RWPE2 (cell line): ENCODE measurements at places on chromosomes 4 and X.

DNA sequence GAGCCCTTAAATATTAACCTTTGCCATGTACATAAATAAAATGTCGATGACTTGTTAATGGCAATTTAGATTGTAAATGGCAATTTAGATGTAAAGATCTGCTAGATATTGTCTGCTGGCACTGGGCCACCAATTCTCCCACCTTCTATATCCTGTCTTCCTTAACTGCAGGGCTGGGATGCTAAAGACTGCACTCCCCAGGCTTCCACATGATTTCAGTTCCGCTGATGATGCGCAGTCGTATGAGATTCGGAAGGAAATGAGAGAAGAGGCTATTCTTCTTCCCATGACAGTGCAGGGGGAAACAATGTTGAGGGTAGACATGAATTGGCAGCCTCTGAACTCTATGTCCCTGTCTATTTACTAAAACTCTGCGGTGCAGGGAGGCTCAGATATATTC is 55.7 kb downstream of the PITX2 start:
- no peak for DNase-seq

DNA sequence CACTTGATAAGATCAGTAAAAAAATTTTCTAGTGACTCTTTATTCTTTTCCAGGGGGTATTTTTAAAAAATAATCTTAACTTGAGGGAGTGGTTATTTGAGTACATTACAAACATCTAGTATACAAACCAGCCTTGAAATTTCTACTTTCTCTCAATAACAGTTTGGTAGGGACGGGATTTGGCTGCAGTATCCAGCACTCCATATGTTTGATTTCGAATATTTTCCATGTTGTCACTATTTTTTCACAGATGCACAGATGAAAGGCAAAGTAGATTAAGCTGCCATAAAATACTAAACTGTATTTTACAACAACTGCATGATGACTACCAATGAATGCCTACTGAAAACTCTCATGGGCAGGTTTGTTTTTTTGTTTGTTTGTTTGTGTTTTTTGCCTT is 225.0 kb downstream of the COX7B2 start:
- DNase-seq: no peak

DNA sequence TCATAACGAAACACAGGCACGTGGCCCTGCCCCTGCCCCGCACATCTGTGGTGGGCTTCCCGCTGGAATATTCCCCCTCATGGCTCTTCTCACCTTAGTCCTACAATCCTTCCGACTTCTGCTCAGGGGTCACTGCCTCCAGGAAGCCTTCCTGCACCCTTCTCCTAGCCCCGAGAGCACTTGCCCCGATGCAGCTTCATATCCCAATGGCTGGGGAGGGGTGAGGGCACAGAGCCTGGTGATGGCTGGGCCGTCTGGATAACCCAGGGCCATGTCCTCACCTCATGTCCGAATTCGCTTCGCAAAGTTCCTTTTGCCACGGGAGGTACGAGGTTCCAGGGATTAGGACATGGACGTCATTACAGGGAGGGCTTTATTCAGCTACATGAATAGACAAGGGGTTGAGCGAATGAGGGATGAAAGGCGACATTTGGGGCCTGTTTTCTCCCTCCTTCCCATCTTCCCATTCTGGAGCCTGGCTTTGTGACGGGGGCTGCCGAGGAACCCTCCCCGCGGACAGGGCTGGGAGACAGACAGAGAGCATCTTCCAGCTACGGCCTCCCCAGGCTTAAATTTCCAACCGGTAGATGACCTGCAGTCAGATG is 35.5 kb upstream of the HMX1 start:
- DNase-seq: peak; percentile 34

GRCh38 chrX:106039920-106040319 is 1.4 kb upstream of the SERPINA7 start:
- no peak for DNase-seq

GRCh38 chr4:127414951-127415606 is 217.7 kb upstream of the INTU start:
- DNase-seq: no peak

DNA sequence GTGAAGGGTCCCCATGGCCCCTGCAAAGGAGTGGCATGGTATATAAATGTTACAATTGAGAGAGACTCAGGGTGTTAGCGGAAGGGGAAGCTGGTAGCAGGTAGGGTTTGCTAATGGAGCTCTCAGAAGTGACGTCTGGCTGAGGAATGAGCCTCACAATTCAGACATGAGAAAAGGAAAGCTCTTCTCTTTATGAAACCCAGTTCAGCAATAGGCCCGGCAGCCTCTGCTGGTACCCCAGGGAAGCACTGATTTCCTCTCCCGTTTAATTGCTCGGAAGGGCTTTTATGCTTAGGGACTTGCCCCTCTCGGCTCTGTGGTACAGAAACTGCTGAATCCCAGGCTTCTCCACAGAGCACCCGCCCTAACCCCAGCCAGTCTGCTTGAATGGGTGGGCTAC is 19.4 kb upstream of the AFAP1 start:
- no peak for DNase-seq

DNA sequence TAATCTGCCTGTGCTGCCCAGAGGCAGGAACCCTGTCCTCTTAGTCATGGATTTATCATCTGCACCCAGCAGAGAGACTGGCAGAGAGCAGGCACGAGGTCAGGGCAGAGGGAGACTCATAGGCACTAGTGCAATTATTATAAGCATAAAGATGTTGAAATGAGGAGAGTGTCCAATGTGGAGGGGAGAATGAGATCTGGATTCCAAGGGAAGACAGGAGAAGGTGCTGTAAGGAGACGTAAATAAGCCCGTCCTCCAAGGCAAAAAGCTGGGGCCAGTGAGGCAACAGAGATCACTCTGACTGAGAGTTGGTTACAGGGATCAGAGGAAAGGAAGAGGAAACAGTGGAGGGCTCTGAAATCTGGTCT is 406.2 kb downstream of the MAPK10 start:
- DNase-seq: no peak

- no peak for DNase-seq
Observed at GRCh38 chr4:148550788-148551187, 108.6 kb upstream of the NR3C2 start.

DNA sequence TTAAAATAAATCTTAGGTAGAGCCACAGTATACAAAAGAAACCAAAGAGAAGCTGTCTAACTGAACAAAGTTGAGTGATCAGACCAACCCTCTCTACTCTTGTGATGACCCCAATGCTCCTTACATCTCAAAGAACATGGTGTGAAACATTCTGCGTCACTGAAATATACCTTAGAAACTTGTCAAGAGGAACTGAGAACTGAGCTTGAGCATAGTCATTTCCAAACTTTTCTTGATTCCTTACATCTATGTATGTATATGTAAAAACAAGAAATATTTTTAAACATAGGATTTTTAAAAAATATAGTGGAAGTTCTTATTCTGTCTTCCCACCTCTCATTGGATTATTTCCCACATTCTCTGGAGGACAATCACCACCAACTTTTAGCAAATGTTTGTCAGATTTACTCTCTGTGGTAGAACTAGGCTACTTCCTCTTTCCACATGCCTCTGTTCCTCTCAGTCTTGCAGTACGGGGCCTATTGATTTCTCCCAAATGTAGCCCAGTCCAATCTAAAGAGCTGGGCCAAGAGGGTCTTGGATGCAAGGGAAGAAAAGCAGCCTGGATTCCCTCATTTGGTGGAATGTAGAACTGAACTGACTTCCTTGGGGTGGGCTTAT is 98.2 kb upstream of the HHIP start:
- DNase-seq: no peak

DNA sequence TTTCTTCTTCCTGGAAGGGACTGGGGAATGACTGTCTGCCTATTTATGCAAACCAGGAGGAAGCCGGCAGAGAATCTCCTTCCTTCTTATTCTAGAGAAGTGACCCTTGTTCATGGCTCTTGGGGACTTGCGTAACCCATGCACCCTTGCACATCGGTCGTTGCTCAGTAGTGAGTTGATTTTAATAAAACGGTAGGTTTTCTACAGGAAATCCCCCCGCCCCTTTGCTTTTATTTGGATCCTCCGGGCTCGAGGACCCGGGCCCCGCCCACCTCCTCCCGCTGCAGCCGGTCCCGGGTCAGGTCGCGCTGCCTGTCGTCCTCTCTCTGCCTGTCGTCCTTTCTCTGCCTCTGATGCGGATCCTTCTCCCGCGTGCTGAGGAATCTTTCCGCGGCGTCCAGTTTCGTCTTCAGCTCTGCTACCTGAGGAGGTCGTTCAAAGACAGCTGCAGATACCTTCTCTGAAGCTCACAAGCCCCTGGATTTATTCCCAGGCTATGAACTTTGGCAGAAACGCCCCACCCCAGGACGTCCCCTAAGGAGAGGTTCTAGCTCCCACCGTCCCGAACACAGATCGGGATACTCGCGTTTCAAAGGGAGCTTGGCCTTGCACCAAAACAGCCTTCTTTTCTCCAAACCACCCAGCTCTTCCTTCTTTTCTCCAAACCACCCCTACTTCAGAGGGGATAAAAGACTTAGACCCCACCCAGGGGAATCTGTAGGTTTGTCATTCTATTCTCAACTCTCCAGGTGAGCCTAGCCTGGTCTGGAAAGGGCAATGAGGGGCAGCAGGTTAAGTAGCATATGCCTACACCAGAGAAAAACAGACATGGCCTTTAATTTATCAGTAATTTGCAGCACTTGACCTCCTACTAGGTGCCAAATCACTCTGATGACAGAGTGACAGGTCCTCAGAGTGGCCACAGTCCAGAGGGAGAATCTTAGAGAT is 7.0 kb downstream of the TNIP3 start:
- DNase-seq: no peak

- no peak for DNase-seq
Observed at GRCh38 chr4:188372829-188373228, 233.6 kb downstream of the TRIML1 start.

- no peak for DNase-seq
Observed at GRCh38 chr4:44848466-44848865, 122.1 kb upstream of the GNPDA2 start.

DNA sequence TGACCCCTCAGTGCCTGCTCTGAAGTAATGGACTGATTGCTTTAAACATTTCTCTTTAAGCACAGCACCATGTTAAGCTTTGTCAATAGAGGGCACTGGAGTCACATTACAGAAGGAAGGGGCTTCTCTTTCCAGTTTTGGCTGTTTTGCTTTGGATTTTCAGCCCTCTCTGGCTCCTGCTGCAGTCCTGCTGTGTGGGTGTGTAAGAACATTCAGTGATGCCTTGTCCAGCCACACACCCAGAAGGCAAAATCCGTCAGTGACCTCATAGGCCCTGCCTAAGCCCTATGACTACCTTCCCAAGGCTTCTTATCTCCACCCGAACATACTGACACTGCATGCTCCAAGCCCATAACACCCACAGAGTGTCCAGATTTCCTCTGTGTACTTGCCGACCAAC is 215.3 kb upstream of the CTSO start:
- no peak for DNase-seq

DNA sequence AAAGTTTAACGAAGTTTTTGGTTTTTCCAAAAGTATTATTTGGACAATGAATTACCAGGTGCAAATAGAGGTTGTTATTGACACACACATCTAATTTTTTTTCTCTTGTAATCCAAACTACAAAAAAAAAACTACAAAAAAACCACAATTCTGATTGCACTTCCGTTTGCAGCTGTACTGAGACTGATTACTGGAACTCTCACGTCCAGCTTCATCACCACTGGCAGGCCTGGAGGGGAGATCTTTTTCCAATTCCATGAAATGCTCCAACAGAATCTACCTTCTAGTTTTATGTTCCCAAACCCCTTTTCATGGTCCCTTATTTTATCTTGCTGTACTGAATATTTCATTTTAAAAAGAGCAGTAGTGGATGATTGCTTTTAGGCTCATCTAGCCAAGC is 1118.3 kb downstream of the C4orf33 start:
- DNase-seq: no peak

- DNase-seq: no peak
Observed at GRCh38 chr4:1684506-1685234, 557 bp upstream of the FAM53A start.

GRCh38 chr4:26223155-26223554 is 97.7 kb upstream of the RBPJ start:
- no peak for DNase-seq

DNA sequence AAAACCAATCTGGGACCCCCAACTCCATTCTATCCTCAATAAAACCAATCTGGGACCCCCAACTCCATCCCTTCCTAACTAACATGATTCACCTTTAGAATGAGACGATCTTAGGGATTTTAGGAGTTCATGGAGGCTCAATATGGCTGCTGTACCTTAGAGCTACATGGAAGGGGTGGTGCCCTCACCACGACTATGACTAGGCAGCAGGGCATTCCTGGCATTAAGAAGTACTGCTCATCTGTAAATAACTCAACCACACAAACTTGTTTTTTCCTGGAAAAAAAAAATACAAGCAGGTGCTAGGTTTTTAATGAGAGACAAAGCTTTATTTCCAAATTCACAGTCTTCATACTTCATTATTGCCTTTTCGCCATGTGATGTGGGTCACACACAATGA is 346.5 kb upstream of the FAT1 start:
- DNase-seq: no peak

DNA sequence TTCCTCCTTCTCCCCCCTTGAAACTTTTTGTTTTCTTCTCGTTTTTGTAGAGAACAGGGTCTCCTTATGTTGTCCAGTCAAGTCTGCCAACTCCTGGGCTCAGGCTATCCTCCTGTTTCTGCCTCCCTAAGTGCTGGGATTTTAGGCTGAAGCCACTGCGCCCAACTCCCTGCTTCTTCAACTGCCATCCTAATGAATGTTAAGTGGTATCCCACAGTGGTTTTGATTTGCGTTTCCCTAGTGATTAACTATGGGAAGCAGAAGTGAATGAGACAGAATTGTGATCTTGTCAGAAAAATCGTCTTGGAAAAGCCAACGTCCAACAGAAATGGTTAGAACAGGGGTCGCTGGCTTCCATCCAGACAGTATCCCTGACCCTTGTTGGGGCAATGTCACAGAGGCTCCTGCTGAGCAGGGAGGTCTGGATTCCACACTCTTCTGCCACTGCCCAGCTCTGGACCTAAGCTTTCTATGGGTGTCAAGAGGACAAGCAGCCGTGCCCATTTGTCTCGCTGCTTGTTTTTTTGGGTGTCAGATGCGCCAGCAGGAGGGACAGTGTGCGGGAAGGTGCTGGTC is 869 bp upstream of the ADD1 start:
- no peak for DNase-seq

DNA sequence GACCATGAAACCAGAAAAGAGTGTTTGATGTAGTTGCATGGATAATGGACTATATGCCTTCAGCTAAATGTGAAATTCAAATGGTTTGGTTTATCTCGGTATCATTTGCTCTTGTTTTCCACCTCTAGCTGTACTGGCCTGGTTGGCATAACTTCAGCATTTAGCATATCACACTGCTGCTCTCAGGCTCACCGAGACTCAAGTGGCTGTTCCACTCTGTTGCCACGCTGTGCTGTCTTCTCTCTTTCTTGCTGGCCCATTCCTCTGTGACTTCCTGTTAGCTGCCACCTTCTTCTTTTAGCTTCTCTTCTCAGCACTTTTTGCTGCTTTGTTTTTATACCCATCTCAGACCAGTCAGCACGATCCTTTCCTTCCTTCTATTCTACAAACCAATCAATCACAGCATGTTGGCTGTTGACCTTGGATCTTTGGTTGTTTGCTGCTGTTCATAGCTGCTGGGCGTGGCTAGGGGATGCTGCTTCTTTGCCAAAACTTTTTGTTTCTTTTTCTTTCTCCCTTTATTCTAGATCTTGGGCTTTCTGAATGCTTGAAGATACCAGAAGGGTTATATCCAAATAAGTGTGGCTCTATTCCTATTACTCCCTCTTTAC is 24.0 kb downstream of the INTS6L start:
- no peak for DNase-seq

GRCh38 chr4:30208731-30209435 is 511.3 kb upstream of the PCDH7 start:
- peak; percentile 46 for DNase-seq
